ENCODE measurements at places on chromosomes 12 and 14.

DNA sequence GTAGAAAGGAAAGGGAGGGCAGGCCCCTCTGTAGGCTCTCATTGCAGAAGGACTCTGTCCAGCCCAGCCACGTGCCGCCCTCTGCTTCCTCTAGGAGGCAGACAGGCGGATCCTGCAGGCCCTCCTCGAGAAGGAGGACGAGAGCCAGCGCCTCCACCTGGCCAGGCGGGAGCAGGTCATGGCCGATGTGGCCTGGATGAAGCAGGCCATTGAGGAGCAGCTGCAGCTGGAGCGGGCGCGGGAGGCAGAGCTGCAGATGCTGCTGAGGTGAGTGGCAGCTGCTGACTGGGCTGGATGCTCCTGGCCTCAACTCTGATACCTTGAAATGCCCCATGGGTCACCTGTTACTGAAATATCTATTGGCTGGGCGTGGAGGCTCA, 10.9 kb downstream of the TCHP start:
- no peak for DNase-seq

- no peak for DNase-seq
These were observed 372.7 kb downstream of the NUAK1 start for GRCh38 chr12:105766029-105766428.

DNA sequence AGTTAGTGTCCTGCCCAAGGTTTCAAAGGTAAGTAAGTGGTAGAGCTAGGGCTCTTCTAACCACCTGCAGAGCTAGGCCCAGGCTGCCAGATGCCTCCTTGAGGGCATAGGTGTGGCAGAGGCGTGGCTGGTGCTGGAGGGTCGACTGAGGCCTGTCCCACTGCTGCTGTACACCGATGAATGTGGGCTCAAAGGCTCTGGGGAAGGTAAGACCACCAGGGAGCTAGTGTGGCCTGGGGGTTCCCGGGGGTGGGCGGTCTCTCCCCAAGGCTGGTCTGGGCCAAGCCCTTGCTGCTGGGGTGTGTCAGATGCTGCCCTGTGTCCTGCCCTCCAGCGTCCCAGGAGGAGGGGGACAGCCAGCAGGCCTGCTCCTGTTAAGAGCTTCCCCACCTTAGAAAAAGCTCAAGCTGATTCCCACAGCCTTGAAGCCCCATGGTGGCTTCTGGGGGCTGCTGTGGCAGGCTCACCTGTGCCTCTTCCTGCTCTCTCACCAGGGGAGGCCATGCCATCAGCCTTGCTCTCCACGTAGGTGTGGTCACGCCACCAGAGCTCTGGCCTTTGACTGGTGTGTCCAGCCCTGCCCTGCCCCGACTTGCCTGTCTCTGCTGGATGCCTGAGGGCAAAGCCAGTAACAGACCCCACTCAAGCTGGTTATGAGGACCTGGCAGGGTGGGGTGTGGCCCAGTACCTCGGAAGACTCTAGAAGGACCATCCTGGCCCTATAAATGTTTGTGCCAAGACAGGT, 36.8 kb downstream of the SH2B3 start:
- DNase-seq = no peak

- no peak for DNase-seq
These were observed 5.7 kb upstream of the STYX start for GRCh38 chr14:52724360-52724644.

DNA sequence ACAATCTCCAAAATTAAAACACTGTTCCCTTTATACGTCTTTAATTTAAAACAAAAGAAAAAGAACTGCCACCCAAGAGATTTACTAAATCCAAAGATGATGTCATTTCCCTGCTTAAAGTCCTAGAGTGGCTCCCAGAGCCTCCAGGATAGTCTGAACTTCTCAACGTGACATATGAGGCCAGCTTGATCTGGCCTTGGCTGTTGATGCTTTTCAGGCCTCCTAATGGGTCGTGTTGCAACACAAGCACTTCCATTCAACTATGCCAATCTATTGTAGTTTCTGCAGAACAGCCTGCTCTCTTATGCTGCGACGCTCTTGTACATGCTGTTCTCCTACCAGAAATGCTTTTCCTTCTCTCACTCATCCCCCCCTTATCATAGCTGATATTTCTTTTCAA, 35.7 kb downstream of the LGR5 start:
- DNase-seq = no peak

- no peak for DNase-seq
These were observed 27.5 kb upstream of the PTGR2 start for GRCh38 chr14:73824127-73824526.

- no peak for DNase-seq
These were observed 4.6 kb upstream of the SELPLG start for GRCh38 chr12:108638141-108638827.

GRCh38 chr12:74449872-74450271, 87.8 kb upstream of the ATXN7L3B start:
- DNase-seq = no peak

DNA sequence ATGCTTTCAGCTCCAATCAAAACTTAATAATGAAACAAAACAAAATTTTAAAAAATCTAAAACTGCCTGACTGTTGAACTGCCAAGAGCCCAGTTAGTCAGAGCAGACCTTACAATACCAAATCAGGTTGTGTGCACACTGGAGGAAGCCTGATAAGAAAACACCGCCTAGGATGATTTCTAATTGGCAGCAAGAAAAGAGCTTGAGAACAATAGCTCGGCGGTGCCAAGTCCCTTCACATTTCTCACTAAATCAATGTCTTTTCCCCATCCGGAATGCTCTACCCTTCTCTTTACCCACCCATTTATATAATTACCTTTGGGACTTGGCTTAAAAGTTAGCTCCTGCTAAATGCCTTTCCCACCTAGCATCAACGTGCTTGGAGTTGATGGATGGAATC, 256.7 kb downstream of the C12orf75 start:
- DNase-seq = no peak

- no peak for DNase-seq
These were observed 249.2 kb upstream of the BTG1 start for GRCh38 chr12:92394895-92395294.

Measured in effector CD8-positive, alpha-beta T cell (primary cell).